ENCODE measurements at places on chromosomes 1 and 21. TPM values are rescaled to one million over a fixed set of nuclear protein-coding genes. Genes with fewer than 3 reads are reported as not detected.

SLC9C2 gene
- total RNA-seq: not detected

SLC35F3 gene
- 0.38 TPM for total RNA-seq

ATP1A4 gene
- not detected for total RNA-seq

CD52 gene
- total RNA-seq: not detected

GIPC2 gene
- not detected for total RNA-seq

WNT3A gene
- total RNA-seq: not detected

LYPD8 gene
- total RNA-seq: not detected

SHC1 gene
- total RNA-seq: 391 TPM

GNG12 gene
- total RNA-seq: 101 TPM

SLC30A1 gene
- total RNA-seq: 35.0 TPM

TNFRSF8 gene
- total RNA-seq: 0.22 TPM

CD48 gene
- total RNA-seq: not detected

RASAL2 gene
- total RNA-seq: 45.3 TPM

S100A3 gene
- 12.8 TPM for total RNA-seq

TRIM58 gene
- total RNA-seq: 31.0 TPM

PBX1 gene
- 37.2 TPM for total RNA-seq

HTR6 gene
- not detected for total RNA-seq

TFF3 gene
- total RNA-seq: 0.84 TPM

FCN3 gene
- total RNA-seq: not detected

BOLA1 gene
- 7.0 TPM for total RNA-seq

CASQ2 gene
- total RNA-seq: 0.11 TPM

LCE2C gene
- total RNA-seq: not detected

LINGO4 gene
- not detected for total RNA-seq

TAS1R1 gene
- not detected for total RNA-seq

PLXNA2 gene
- total RNA-seq: 17.7 TPM

BSDC1 gene
- total RNA-seq: 73.1 TPM

MATN1 gene
- 0.34 TPM for total RNA-seq

HTR1D gene
- 3.8 TPM for total RNA-seq

ERI3 gene
- 60.5 TPM for total RNA-seq

YOD1 gene
- total RNA-seq: 13.4 TPM

HES3 gene
- total RNA-seq: not detected

AADACL4 gene
- total RNA-seq: not detected

KCNAB2 gene
- total RNA-seq: 4.4 TPM
